ENCODE measurements at places on chromosomes 4 and X.

- no peak for DNase-seq
Observed at GRCh38 chr4:153364061-153364460, 19.6 kb downstream of the MND1 start.

DNA sequence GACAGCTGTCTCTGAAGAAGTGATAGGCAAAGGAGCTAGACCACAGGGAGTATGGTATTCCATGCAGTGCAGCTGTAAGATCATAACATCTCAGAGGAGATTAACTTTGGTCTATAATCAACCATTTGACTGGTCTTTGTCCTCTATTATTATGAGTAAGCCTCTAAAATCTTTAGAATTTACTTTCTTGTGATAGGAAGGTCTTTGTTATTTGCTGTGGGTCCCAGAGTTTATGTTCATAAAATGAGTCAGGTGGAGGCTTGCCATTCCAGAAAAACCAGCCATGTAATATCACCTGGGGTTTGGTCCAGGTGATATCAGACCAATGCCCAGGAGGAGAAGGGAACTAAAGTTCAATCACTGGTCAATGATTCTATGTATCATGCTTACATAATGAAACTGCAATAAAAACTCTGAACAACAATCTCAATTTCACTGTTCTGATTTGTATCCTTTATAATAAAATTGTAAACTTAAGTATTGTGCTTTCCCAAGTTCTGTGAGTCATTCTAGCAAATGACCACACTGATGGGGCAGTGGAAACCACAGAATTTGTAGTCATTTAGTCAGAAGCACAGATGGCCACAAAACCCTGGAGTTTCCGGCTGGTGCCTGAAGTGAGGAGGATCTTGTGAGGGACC, 239.6 kb upstream of the TRAM1L1 start:
- DNase-seq = no peak

DNA sequence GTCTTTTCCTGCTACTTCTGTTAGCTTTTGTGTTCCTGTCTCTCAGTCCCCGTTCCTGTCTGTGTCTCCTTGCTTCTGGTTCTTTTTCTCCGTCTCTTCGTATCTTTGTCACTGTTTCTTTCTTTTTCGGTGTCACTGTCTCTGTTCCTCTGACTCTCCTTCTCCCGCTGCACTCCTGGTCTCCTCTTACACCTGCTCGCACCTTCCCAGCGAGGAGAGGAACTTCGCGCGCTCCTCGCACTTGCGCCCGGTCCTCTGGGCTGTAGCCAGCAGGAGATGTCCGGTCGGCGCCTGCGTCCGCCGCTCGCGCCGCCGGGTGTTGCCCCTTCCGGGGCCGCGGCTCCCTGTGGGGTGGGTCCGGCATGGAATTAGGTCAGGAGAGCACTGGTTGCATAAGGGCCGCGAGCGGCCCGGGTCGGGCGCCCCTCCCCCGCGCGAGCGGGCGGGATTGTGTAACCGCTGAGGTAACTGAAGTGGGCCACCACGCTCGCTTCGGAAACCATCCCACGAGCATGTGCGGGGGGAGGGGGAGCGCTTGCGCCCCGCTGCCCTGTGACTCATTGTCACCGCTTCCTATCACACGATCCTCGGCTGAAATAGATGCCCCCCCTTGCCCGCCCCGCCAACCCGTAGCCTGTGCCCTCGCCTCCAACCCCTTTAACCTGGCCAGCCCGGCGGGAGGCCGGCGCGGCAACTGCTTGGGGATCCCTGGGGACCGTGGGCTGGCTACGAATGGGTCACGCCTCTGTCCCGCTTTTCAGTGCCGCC, 1.6 kb downstream of the LONRF3 start:
- DNase-seq = peak; percentile 25

DNA sequence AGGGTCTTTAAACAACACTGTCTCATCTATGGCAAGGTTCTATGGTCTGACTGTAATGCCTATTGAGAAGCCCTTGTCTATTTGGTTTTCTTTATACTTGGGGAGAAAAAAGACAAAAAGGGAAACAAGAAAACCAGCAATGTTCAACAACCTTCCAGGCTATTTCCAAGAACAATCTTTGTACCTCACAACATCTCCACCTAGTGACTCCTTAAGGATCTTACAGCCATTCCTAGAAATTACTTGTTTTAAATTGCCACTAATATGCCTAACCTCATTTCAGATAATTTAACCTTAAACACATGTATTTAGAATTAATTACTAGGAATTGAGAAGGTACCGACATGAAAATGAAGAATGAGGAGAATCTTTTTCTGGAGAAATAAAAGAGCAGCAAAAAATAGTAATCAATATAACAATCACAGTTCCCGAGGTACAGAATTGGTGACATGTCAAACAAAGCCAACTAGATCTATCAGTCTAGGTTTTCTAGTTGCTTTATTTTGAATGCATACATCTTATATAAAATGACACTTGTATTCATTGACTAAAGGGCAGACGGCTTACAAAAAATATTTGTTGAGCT, 1.6 kb upstream of the RBM46 start:
- DNase-seq = no peak

- DNase-seq = no peak
Observed at GRCh38 chrX:46715530-46715929, 43.4 kb downstream of the SLC9A7 start.

GRCh38 chr4:72977936-72978485, 91.5 kb downstream of the COX18 start:
- no peak for DNase-seq

DNA sequence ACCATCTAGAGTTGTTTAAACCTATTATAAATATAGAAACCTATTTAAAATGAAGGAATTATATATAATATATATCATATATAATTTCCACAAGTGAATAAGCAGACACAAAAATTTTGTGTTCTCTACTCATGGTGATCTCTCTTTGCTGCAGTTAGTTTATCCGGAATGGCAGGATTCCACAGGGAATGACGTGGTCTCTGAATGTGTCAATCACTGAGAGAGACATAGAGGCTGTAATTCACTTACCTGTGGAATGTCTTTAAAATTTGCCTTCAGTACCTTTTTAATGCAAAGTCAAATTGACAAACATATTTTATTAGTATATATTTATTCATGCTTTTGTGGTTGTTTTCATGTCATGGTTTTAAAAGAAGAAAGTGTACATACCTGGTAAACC, 669.3 kb downstream of the NLGN4X start:
- no peak for DNase-seq

DNA sequence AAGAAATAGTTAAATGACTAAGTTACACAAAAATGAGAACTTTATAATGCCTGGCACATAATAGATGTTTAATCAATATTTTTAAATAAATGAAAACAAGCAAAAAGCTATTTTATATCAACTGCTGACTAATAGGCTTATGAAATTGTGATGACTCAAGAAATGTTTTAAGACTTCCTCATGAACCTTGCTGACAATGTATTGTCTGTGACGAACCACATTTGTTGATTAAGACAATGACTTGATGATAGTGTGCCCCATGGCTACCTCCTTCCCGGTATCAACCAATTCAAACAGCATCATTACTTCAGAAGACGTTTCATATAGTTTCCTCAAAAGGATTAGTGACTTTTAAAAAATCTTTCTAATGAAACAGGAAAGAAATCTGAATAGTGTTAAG, 7.9 kb downstream of the CXCL6 start:
- DNase-seq = no peak

DNA sequence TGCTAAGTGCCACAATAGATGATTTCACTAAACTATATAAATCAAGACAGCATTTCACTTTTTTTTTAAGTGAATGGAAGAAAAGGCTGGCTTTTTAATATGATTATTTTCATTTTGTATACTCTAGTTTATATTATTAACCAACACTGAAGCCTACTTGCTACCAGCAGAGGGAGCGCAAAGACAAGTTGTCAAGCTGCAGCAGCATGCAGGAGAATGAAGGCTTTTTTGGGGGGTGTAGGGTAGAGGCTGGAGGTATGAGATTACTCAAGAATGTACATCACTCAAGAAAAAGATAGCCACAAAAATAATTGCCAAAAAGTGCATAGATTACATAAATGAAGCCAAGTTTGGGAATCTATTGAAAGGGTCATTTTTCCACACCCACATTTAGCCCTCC, 519.5 kb downstream of the FGF13 start:
- no peak for DNase-seq

- DNase-seq = no peak
Observed at GRCh38 chrX:22666441-22666840, 333.3 kb upstream of the DDX53 start.

DNA sequence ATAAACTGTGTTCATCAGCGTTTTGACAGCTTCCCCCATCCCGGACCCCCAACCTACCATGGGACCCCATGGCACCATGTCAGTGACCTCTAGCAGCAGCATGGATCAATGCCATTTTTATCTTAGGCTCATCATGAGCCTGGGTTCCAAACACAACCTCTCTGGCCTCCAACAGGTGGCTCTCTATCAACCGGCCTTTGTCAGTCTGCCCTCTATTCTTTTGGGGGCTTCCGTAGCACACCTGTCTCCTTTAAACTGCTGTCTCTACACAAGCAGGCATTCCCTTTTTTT, 721 bp upstream of the TMEM150C start:
- DNase-seq = no peak

DNA sequence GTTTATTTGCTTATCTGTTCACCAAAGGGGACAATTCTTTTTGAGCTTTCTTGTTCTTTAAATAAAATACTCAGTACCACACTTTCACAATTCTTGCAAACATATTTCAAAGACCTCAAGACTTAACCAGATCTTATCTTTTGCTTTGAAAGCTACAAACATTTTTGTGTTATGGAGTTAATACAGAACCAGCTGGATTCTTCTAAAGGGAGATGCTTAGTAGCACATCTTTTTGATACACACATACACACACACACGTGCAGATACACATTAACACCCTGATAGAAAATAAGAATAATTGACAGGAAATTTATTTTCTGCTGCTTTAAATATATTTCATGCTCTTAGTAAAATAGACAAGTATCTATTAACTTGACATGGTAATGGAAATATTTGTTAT, 379.1 kb downstream of the SH2D1A start:
- DNase-seq = no peak
